ENCODE measurements at places on chromosomes 1 and 21.

- no peak for DNase-seq
Observed at GRCh38 chr1:209920844-209921243, 17.2 kb upstream of the SYT14 start.

DNA sequence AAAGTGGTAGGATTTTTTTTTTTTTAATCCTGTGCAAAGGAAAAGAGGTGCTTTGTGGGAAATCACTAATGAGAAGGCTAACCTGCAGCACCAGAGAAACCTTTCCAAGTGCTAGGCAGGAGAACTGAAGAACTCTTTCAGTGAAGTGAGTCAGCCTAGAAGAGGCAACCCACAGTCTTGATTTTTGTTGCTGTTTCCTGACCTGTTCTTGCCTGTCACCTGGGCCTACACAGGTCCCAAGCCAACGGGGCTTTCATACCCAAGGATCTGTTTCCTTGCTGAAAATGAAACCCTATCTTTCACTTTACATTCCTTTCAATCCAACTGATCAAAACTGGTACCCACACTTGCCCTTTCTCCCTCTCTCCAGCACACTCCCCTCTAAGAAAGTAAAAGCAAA is 7.1 kb upstream of the IKBKE start:
- no peak for DNase-seq

- no peak for DNase-seq
Observed at GRCh38 chr1:209483691-209484090, 99.8 kb upstream of the CAMK1G start.

DNA sequence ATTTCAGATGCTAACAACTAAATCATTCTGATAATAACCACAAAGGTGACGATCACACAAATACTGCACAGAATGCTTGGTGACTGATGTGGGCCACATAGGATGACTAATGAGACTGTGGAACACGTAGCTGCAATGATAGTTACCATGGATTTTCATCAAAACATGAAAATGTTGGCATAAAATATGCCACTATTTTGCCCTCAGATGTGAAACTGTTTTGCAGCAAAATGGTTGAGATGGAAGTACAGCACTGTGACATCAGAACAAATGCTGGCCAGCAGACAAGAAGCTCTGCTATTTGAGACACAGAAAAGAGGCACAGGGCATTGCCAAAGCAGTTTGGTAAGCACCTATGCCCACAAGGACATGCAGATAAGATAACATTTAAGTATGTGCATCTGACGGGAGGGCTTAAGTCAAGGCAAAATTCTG is 83.8 kb downstream of the NIBAN1 start:
- DNase-seq, result peak; percentile 3

GRCh38 chr1:186220067-186220466 is 155.0 kb downstream of the TPR start:
- no peak for DNase-seq

- no peak for DNase-seq
Observed at GRCh38 chr1:19206947-19207346, 3.1 kb downstream of the UBR4 start.

GRCh38 chr1:213103377-213104306 is 52.6 kb downstream of the RPS6KC1 start:
- DNase-seq, result no peak

GRCh38 chr1:94684690-94685250 is 135.4 kb upstream of the SLC44A3 start:
- DNase-seq, result no peak

GRCh38 chr1:173084292-173084691 is 33.6 kb upstream of the TNFSF18 start:
- no peak for DNase-seq

DNA sequence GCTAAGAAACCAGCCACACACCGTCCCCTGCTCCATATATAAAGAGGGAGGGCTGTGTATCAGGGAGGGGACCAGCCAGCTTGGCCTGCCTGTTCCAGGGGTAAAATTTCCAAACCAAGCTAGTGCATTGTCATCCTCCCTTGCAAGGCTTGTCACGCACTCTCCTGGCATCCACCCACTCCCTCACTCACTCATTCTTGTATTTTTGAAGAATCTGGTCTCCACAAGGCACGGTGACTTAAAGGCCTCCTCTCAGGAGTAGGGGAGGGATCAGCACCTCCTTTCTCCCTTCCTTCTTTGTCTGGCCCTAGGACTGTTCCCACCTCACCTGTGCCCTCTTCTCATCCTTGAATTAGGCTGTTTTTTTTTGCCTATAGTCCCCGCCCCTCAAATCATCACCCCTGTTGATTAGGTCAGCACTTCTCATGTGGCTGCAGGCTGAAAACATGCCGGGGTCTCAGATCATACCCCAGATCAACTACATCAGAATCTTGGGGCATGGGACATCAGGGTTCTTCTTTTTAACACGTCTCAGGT is 5.0 kb downstream of the ABCA4 start:
- DNase-seq, result no peak

DNA sequence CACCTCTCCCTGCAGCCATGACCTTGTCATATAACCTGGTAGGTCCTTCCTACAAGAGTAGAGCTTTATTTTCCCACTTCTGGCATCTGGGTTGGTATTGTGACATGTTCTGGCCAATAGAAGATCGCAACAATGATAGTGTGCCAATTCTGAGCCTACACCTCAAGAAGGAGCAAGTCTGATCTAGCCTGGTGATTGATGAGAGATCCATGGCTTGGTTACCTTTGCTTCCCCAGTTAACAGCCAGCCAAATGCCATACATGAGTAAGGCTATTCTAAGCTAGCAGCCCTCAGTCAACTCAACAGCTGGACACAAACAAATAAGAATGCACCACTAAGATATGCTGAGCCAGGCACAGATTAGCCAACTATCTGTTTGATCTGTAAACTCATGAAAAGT is 226.7 kb downstream of the LMO4 start:
- no peak for DNase-seq

- DNase-seq, result no peak
Observed at GRCh38 chr1:3516911-3517675, 62.6 kb downstream of the ARHGEF16 start.

GRCh38 chr1:54695221-54695620 is 20.4 kb upstream of the TTC4 start:
- no peak for DNase-seq

DNA sequence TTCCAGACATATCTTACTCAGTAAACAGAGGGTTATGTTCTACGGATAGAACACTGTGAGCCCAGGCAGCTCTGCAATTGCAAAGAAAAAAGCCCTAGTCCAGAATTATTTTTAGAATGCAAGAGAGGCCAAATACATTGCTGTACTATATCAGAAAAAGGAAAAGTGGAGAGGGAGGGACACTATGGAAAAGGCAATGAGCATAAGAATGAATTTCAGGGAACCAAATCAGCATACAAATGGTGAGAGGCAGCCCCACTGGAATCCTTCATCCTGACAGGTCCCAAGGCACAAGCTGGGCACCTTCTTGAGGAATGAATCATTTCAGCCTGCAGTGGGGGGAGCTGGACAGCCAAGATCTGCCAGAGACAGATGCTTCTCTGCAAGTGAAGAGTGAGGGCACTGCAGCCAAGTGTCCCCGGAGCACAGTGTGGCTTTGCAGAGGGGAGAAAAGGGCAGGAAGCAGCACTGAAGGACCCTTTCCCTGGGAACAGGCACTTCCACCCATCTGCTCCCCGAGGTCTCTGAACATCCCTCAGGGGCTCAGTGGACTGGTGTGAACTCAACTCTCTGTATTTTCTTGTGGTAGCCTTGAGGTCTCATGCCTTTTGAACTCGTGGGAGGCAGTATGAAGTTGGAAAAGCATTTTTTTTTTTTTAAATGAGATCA is 115.6 kb downstream of the XCL2 start:
- DNase-seq, result no peak

DNA sequence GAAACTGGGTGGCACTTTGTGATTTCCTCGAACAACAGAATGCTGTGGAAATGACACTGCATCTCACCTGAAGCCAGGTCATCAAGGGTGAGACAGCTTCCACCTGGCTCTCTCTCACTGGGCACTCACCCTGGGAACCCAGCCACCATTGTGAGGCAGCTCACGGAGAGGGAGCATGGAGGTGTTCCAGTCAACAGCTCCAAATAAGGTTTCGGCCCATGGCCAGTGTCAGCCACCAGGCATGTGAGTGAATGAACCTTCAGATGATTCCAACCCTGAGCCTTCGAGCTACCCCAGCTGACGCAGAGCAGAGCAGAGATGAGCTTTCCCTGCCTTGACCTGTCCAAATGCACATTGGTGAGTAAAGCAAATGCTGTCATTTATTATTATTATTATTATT is 58.1 kb downstream of the SYDE2 start:
- DNase-seq, result no peak

DNA sequence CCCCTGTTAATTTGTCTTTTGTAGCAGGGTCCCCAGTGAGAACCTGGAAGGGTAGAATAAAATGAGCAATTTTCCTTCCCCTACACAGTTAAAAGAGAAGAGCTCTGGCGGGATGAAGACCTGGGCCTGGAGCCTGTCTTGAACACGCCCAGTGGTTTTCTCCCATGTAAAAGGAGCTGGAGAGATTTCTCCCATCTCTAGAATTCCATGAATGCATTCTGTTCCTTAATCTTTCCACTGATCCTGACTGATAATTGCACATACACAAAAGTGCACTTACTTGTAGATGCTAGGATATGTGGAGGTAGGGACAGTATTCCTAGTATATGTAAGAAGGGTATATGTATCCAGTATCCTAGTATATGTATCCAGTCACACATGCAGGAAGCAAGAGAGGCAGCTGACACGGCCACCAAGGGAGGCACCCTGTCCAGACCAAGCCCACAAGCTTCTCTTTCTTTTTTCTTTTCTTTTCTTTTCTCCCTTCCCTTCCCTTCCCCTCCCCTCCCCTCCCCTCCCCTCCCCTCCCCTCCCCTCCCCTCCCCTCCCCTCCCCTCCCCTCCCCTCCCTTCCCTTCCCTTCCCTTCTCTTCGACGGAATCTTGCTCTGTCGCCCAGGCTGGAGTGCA is 11.9 kb upstream of the PKNOX1 start:
- no peak for DNase-seq

GRCh38 chr1:218739426-218739825 is 394.3 kb downstream of the TGFB2 start:
- DNase-seq, result no peak

GRCh38 chr1:198156745-198157240 is at the start of gene NEK7:
Gene NEK7 (plus strand): TSS chr1:198156998. CDS start chr1:198232581, 75,583 bp downstream.
- DNase-seq, result peak; percentile 31

- no peak for DNase-seq
Observed at GRCh38 chr1:154240294-154240833, 19.6 kb downstream of the UBAP2L start.

DNA sequence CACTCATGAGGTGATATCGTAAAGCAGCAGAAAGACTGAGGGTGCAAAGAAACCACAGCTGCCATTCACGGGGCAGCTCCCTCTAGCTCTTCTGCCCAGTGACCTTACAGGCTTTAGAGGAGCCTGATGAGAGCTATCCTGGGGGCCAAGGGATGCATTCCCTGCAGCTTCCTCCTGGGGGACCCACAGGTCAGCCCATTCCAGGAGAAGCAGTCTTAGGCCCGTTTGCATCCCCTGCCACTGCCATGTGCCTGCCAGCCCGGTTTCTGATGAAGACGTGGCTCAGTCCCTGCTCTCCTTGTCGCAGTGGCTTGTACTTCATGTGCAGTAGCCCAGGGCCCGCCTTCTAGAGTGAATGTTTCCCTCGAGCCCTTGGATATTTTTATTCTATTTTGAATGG is 22.8 kb downstream of the ATP5PO start:
- no peak for DNase-seq

- no peak for DNase-seq
Observed at GRCh38 chr1:107293901-107294613, 153.2 kb downstream of the NTNG1 start.

- DNase-seq, result no peak
Observed at GRCh38 chr21:38773099-38774061, 32.3 kb upstream of the ETS2 start.

DNA sequence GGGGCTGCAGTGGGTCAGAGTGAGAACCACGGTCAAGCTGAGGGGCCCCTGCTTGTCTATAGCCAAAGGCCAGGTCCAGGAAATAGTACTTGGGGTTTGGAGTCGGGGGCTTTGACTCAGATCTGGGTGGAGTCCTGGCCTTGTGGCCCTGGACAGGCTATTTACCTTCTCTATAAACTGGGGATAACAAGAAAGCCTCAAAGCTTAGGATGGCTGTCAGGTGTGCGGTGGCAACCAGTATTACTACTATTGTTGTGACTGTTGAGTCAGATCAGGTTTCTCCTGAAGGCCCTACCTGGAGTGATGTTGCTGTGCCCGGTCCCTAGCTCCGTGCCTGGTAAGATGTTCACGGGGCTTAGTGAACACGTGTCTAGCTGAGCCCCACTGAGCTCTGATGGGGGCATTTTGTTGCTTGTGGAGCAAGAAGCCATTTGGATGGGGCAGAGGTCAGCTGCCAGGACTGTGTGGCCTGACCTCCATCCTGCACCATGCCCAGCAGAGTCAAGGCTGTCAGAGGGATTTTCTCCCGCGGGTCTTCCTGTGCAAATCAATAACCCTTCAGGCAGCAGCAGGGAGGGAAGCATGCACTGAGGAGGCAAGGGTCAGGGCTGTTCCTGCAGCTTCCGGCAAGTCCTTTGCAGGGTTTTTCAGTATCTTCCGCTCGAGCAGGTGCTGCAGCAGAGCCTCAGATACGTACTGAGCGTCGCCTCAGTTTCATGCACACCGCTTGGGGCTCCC is 170.3 kb downstream of the CAMTA1 start:
- DNase-seq, result no peak

- no peak for DNase-seq
Observed at GRCh38 chr21:40053007-40053406, 185.8 kb downstream of the PCP4 start.

DNA sequence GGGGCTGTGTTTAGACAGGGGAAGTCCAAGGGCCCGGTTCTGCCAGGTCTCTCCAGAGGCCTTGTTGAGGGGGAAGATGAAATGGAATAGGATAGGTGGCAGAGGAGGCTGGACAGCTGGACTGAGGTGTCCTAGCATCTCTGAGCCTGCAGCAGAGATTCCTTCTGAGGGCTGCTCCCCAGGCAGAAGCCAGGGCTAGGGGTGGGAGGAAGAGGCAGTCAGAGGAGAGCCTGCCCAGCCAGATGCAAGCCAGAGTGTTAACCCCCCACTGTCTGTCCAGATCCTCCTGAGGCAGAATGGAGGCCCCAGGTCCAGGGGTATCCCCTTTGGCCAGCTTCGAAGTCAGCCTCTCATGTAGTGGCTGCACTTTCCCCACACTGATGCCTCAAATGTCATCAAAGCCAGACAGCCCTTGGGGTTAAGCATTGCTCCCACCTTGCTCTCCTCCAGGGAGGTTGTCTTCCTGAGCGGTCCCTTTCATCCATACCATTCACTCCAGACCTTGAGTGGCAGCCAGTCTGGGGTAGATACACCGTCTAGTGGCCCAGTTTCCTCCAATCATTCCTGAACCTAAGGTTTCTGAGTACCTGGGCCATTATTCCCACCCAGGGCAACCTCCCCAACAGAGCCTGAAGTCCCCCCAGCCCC is 1.7 kb downstream of the CSF1 start:
- no peak for DNase-seq

All from stimulated activated CD4-positive, alpha-beta T cell treated with anti-CD3 and anti-CD28 coated beads, Interleukin-15, amount 100 ng/mL, for 1 hour (primary cell).